Kidney (tissue), 22 donors: ENCODE measurements at places on chromosomes 5 and 9. TPM values are rescaled to one million over a fixed set of nuclear protein-coding genes. Genes with fewer than 3 reads are reported as not detected.

ARSI gene
- 0.57 TPM for total RNA-seq

ZFP37 gene
- 4.1 TPM for total RNA-seq

SPATA31D4 gene
- total RNA-seq: not detected

PNPLA7 gene
- 9.6 TPM for total RNA-seq

OSMR gene
- total RNA-seq: 118 TPM

PCDHB4 gene
- total RNA-seq: 5.8 TPM

ENTREP1 gene
- total RNA-seq: 8.6 TPM

LPCAT1 gene
- 46.5 TPM for total RNA-seq

ASTN2 gene
- 11.5 TPM for total RNA-seq
